ENCODE measurements at places on chromosomes 4 and X. TPM values are rescaled to one million over a fixed set of nuclear protein-coding genes. Genes with fewer than 3 reads are reported as not detected.

DNA sequence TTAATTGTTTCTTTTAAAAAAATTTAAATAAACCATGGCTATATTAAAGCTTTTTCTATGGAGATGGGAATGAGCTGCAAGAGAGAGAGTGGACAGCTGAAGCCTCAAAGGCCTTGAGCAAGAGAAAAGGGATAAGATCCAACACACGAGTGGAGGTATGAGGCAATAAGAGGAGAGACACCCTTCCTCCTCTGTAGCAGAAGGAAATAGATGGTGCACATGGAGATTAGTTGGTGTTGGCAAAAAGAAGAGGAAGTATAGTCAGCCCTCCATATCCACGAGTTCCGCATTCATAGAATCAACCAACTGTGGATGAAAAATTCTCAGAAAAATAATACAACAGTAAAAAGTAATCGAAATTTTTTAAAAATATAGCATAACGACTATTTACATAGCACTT is 3.2 kb downstream of the CXorf38 start:
- no peak for DNase-seq

The SRPX gene
- 7.4 TPM for polyA plus RNA-seq

DNA sequence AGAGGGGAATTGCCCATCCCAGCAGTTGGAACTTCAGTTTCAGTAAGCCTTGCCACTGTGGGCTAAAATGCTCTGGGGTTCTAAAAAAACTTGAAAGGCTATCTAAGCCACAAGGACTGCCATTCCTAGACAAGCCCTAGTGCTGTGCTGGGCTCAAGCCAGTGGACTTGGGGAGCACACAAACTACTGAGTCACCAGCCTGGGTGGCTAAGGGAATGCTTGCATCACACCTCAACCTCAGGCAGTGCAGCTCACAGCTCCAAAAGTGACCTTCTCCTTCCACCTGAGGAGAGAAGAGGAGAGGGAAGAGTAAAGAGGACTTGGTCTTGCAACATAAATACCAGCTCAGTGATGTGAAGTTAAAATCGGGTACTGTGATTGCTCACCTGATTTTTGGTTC is 116.7 kb upstream of the GLRA2 start:
- no peak for DNase-seq

- no peak for DNase-seq
These were observed 93.3 kb downstream of the RASGEF1B start for GRCh38 chr4:81378386-81378785.

DNA sequence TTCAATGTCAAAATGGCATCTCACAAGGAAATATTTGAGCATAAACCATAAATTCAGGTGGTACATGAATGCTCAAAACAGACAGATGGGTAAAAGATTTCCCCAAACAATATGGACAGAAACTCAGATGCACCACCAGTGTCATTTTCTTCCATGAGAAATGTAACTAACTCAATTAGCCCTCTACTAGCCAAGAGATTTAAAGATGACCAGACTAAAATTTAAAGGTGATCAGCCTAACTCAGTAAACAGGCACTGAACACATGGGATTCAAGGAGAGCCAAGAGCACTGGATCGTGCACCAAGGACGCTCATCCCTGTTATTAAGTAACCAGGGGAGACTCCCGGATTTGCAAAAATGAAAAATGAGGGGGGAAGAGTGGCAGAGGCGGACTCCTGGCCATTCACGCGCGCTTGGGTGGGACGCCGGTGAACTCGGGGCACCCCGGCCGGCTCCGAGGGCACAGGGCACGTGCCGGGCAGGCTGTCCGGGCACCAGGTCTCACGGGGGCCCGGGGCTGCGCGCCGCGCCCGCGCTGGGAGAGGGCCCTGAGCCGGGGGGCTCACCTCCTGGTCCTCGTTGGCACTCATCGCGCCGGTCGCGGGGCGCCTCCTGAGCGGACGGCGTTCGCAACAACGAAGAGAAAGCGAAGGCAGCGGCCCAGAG is 490 bp downstream of the RWDD4 start:
- peak; percentile 7 for DNase-seq

All from brain (organoid and tissue), 16 donors.